GM13977 (cell line): ENCODE measurements at places on chromosomes 3 and 15.
A peak's percentile ranks its signal among the peaks of the same experiment; 100 is the strongest.

- no peak for DNase-seq
Observed at GRCh38 chr3:156606729-156607128, 51.8 kb upstream of the SSR3 start.

GRCh38 chr3:99896482-99896881, 78.8 kb downstream of the CMSS1 start:
- DNase-seq, result no peak

GRCh38 chr3:14328422-14328821, 74.0 kb upstream of the SLC6A6 start:
- DNase-seq, result no peak

DNA sequence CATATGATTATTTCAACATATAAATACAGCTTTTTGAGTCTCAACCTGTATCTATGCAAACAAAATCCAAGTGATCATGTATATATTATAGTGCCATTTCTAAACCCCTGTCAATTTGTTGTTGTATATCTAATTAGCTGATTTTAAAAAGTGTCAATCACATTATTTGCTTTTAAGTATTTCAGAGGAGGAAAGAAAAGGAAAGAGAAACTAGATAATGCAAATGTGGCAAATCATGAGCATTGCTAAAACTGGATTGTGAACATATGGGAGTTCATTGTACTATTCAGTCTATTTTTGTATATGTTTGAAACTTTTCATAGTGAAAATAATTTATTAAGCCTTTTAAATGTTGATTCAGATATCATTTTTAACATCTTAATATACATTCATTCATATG, 190.7 kb downstream of the ZIC4 start:
- DNase-seq, result no peak

DNA sequence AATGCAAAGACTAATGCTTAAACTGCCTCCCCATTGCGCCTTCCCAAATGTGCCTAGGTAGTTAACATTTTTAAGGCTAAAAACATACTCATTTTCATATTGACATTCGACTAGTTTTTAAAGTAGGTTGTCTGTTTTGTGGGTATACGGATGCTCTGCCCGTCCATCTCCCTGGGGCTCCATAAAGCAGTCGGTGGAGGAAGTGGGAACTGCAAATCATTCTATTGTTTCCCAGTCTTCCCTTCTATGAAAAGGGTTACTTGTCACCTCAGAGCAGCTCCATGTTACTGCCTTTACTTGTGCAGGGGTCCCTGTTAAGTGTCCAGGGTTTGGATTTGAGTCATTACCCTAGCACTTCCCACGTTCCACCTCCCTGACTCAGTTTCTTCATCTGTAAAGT, 10.9 kb downstream of the CHCHD6 start:
- DNase-seq, result no peak

- peak; percentile 20 for DNase-seq
Observed at GRCh38 chr3:55434789-55435188, 52.3 kb downstream of the WNT5A start.

GRCh38 chr15:73601451-73602445, 31.4 kb downstream of the NPTN start:
- no peak for DNase-seq

GRCh38 chr3:52817221-52817620, 13.3 kb downstream of the ITIH4 start:
- no peak for DNase-seq

DNA sequence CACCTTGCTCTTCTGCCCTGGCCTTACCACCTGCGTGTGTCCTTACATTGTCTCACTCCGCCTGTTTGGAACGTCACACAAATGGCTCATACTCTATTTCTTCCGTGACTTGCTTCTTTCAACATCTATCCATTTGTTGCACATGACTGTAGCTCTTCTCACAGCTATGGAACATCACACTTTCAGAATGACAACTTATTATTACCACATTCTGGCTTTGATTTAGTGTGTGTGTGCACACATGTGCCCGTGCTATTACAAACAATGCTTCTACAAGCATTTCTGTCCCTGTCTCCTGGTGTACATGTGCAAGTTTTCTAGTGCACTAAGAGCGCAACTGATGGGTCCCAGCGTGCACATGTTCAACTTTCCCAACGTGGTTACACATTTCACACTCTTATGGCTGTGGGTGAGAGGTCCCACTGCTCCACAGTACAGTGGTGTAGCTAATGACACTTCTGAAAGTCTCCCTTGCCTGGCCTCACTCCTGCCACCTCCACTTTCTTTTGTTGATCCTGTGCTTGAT, 37.8 kb downstream of the PTH1R start:
- no peak for DNase-seq

GRCh38 chr3:168991803-168992202, 671.7 kb downstream of the MECOM start:
- DNase-seq, result no peak

- peak; percentile 93 for DNase-seq
Observed at GRCh38 chr15:67839929-67840748, at the start of gene RNU6-1. Gene RNU6-1, minus strand, starts transcription at chr15:67840045.

- no peak for DNase-seq
Observed at GRCh38 chr15:73212424-73212823, 156.3 kb downstream of the HCN4 start.

GRCh38 chr3:177089110-177089509, 108.2 kb downstream of the TBL1XR1 start:
- no peak for DNase-seq

GRCh38 chr15:67240235-67241131, 14.0 kb downstream of the AAGAB start:
- DNase-seq, result no peak

GRCh38 chr15:65921780-65922179, 52.5 kb downstream of the RAB11A start:
- no peak for DNase-seq

DNA sequence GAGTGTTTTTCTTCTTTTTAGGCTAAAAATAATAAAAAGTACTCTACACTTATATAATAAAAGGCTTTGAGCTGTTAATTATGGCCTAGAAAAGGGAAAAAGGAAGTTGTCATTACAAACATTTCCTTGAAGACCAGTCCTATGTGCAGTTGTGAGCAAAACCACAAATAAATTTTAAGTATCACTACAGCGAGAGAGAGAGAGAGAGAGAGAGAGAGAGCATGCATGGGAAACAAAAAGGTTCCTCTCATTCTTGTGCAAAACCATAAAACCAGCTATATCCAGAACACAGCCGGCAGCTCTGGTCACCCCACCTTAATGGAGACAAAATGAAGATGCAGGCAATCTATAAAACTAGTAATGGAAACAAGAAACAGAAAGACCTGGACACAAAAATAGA, 33.6 kb downstream of the HEG1 start:
- no peak for DNase-seq

- DNase-seq, result no peak
Observed at GRCh38 chr15:74727727-74728126, 2.4 kb upstream of the CYP1A1 start.

DNA sequence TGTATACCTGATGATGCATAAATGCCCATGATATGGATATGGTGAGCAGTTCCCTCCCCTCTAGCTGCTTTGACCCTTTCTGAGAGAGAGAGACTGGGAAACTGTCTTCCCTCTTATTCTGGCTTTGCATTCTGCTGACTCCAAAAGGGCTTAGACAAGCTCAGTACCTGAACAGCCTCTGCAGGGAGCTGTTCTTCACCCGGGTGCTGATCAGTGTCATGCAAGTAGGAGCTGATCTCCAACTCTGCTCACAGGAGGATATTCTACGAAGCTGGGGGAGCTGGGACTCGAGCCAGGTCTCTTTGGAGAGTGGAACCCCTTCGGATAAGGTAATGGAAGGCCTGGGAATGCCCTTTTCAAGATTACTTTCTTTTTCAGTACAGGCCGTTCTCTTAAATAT, 237.1 kb downstream of the RYR3 start:
- DNase-seq, result no peak

- no peak for DNase-seq
Observed at GRCh38 chr15:79067072-79067833, 23.3 kb downstream of the RASGRF1 start.

- no peak for DNase-seq
Observed at GRCh38 chr3:21804330-21804729, 53.3 kb upstream of the ZNF385D start.

GRCh38 chr3:53083521-53083920, 37.6 kb upstream of the SFMBT1 start:
- no peak for DNase-seq

- no peak for DNase-seq
Observed at GRCh38 chr3:79910337-79910736, 142.5 kb upstream of the ROBO1 start.

DNA sequence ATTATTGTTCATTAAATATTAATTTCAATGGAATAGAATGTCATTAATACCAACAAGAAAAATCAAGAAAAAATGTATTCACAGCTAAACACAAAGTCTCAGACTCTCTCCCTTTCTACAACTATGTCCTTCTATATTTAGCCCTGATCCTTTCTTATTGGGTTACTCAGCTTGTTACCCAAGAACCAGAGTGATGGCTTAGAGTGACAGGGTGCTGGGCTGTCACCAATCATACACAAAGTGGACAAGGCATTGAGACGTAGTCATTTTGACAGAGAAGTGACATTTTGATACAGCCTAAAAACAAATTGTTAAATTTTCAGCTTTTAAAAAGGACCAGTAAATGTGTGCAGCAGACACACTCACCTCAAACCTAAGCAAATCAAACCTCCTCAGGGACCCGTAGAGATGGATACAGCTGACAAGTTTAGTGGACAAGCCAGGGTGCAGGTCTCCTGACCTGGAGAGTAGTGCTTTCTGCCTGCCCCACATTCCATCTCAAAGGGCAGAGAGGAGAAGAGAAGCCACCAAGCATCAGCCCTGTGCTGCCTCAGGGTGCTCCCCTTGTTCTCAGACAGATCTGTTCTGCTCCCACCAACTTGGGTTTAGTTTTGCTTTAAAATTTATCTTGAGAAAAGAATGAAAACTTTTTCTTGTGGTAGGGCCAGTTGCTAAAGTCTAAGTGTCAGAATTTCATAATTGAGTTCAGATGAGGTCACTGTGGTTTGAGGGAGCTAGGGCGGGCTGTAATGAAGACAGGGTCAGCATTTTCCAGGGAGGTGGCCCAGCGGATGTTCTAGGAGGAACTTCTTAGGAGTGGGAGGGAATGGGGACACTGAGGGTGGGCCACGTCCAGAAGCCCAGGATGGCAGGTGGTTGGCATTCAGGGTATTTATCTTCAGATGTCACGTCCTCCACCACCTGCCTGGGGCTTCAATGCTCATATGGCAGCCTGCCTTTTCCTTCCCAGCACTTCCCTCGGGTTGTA, 136.5 kb upstream of the TBL1XR1 start:
- no peak for DNase-seq

GRCh38 chr15:92653366-92653765, 2.2 kb downstream of the FAM174B start:
- DNase-seq, result no peak

GRCh38 chr15:67373971-67374370, 119.4 kb downstream of the IQCH start:
- DNase-seq, result no peak

- DNase-seq, result no peak
Observed at GRCh38 chr15:73425510-73425909, 17.5 kb upstream of the REC114 start.

DNA sequence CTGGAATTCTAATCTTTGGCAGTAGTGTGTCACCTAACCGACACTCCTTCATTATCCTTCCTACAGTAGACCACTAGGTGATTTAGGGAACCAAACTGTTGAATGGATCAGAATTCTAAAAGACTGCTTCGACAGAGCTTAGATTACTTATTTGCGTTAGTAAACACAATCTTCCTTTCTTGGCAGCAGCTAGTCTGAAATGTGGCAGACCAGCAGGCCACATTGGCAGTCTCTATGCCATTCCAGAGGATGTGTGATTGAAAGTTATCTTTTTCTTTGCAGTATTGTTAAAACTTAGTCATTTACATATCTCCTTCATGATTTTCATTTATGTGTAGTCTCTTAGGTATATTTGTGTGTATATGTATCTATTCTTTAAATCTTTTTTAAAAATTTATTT, 23.6 kb downstream of the MBNL1 start:
- no peak for DNase-seq

DNA sequence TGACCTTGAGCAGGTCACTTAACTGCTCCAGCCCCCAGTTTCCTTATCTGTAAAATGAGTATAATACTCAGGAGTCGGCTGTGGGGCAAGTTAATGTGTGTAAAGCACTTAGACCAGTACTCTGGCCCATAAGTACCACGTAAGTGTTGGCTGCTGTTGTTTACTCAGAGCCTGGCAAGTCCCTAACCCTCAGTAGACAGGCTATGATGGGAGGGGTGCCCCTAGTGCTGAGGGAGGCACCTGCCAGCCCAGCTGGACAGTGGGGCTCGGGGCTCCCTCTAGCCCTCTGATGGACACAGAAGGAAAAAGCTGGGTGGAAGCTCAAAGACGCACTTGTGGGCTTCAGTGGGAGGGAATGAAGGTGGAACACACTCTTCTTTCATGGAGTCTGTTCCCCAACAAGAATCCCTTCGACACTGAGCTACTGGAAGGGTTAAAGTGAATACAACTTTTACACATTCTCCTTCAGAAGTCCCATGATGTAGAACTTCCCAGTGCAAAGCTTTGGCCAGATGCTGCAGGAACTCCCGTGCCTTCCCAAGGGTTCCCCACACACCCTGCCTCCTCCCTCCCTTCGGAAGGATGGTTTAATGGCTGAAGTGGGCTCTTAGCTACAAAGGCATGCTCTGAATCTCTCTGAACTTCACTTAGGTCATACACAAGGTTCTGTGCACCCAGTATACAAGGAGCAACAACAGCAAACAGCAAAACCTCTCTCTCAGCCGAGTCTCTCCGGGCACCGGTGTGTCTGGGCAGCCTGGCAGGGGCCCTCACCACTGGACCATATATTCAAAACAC, 25.4 kb downstream of the TMEM44 start:
- no peak for DNase-seq

GRCh38 chr15:90222547-90222946, 11.2 kb downstream of the CIB1 start:
- no peak for DNase-seq

DNA sequence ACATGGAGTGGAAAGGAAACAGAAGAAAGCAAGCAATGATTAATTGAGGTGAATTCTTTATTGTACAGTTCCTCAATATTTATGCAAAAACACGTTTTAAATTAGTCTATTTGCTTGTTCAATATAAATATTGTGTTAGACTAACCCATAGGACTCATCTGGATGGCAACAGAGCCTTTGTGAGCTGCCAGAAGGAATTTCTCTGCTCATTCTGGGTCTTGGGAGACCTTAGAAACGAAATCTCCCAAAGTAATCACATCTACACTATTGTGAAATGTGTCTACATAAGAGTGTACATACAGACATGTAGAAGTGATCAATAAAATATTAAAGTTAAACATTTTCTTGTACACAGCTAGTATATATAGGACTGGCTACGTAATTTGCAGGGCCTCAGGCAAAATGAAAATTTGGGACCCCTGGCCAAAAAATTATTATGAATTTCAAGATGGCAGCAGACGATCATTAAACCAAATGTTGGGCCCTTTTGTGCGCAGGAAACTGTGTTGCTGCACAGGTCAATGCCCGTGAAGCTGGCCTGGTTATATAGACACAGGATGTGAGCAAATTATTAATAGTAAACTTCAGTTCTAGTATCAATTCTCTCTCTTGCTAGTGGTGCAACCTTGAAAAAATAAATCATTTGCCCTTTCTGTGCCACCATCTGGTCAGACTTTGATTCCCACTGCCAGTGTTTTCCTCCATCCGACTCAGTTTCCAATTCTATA, 83.3 kb downstream of the MINAR1 start:
- no peak for DNase-seq
